Left lung (tissue), 14 donors: ENCODE measurements at places on chromosomes 1 and 21. TPM values are rescaled to one million over a fixed set of nuclear protein-coding genes. Genes with fewer than 3 reads are reported as not detected.
A peak's percentile ranks its signal among the peaks of the same experiment; 100 is the strongest.

The SAMD13 gene
- 1.1 TPM for total RNA-seq

The SLC35D1 gene
- total RNA-seq, result 10.9 TPM

The CA14 gene
- 0.44 TPM for total RNA-seq

The RABGAP1L gene
- total RNA-seq, result 53.0 TPM

GRCh38 chr1:75708910-75709309 lies 15.6 kb upstream of the ACADM start:
- no peak for DNase-seq
- H3K27me3 ChIP-seq, result no peaks in the 10 kb centered on the region
- H3K36me3 ChIP-seq, result no peaks in the 10 kb centered on the region
- H3K4me1 ChIP-seq, result no peaks in the 10 kb centered on the region
- H3K4me3 ChIP-seq, result no peak overlapping the region

- H3K4me3 ChIP-seq, result no peak overlapping the region
- no peaks in the 10 kb centered on the region for H3K27me3 ChIP-seq
- peaks cover 32% of the 10 kb centered on the region for H3K36me3 ChIP-seq
These were observed 43.2 kb downstream of the ZYG11B start for GRCh38 chr1:52769346-52770033.

DNA sequence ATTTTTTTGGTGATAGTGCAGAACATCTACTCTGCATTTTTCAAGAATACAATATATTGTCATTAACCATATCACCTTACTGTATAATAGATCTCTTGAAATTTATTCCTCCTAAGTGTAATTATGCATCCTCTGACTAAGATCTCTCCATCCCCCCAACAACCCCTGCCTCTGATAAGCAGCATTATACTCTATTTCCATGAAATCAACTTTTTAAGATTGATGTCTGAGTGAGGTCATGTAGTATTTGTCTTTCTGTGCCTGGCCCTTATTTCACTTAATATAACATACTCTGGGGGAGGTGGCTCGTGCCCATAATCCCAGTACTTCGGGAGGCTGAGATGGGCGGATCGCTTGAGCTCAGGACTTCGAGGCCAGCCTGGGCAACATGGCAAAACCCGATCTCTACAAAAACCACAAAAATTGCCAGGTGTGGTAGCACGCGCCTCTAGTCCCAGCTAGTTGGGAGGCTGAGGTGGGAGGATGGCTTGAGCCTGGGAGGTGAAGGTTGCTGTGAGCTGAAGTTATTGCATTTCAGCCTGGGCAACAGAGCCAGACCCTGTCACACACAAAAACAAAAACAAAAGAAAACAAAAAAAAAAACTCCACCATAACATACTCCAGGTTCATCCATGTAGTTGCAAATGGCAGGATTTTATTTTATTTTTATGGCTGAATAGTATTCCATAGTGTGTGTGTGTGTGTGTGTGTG lies 5.7 kb downstream of the ACOT11 start:
- no peaks in the 10 kb centered on the region for H3K4me1 ChIP-seq
- no peaks in the 10 kb centered on the region for H3K36me3 ChIP-seq
- no peaks in the 10 kb centered on the region for H3K27me3 ChIP-seq
- no peak overlapping the region for H3K4me3 ChIP-seq
- no peak overlapping the region for H3K27ac ChIP-seq

- H3K27me3 ChIP-seq, result no peaks in the 10 kb centered on the region
- peak; percentile 70 for DNase-seq
- peak overlapping the region; percentile 72 for H3K27ac ChIP-seq
- H3K4me3 ChIP-seq, result no peak overlapping the region
- peaks cover 22% of the 10 kb centered on the region for H3K4me1 ChIP-seq
These were observed 42.8 kb upstream of the ENAH start for GRCh38 chr1:225695578-225696337.

GRCh38 chr21:19609611-19610010 lies 1206.0 kb upstream of the TMPRSS15 start:
- H3K4me1 ChIP-seq, result no peaks in the 10 kb centered on the region
- H3K27ac ChIP-seq, result no peak overlapping the region
- no peaks in the 10 kb centered on the region for H3K36me3 ChIP-seq

- no peak overlapping the region for H3K4me3 ChIP-seq
- no peaks in the 10 kb centered on the region for H3K4me1 ChIP-seq
- DNase-seq, result no peak
- H3K36me3 ChIP-seq, result no peaks in the 10 kb centered on the region
- no peak overlapping the region for H3K27ac ChIP-seq
- H3K27me3 ChIP-seq, result peaks cover 7% of the 10 kb centered on the region
These were observed 842 bp upstream of the GCSAML start for GRCh38 chr1:247548092-247548491.

- no peak overlapping the region for H3K4me3 ChIP-seq
- H3K4me1 ChIP-seq, result no peaks in the 10 kb centered on the region
- no peak for DNase-seq
- H3K27ac ChIP-seq, result no peak overlapping the region
- H3K27me3 ChIP-seq, result no peaks in the 10 kb centered on the region
These were observed 820.9 kb upstream of the ADGRL4 start for GRCh38 chr1:79827446-79827845.

DNA sequence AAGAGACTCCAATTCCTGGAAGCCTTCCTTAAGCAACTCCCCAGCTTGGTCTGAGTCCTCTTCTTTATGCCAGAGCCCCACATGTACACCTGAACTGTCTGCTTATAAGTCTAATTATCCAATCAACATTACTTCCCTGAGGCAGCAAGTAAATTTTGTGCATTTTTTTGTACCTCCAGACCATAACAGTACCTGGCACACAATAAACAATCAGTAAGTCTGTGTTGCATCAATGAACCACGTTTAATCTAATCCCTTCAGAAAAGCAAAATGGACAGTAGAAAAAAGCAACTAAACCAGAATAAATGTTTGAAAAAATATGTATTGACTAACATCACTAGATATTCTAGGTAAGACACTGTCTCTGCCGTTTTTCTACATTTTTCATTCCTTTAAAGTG lies 20.5 kb downstream of the MRPL39 start:
- no peak overlapping the region for H3K27ac ChIP-seq
- H3K36me3 ChIP-seq, result peaks cover 53% of the 10 kb centered on the region
- no peak for DNase-seq
- no peaks in the 10 kb centered on the region for H3K4me1 ChIP-seq
- no peaks in the 10 kb centered on the region for H3K27me3 ChIP-seq

DNA sequence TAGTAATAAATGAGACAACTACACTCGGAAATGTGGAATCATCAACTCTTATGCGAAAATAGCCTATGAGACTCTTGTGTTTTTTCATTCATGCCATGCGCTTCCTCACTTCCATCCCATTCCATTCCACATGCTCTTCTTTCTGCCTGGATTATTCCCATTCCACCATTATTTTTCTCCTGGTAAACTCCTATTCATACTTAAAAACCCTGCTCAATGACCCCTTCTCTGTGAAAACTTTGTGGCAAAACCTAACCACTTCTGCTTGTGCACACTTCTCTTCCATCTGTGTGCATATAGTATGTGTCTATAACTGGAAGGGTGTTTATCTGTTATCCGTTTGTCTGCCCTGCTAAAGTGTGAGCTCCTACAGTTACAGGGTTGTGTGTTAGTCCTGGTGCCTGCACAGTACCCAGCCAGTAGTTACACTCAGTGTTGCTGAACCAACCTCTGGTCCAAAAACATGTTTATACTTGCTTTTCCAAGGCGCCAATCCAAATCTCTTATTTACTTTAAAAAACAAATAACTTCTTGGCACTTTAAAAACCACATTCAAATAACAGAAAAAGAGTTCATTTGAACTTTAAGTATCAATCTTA lies 10.7 kb downstream of the EPHX1 start:
- H3K27ac ChIP-seq, result no peak overlapping the region
- no peaks in the 10 kb centered on the region for H3K27me3 ChIP-seq
- no peak overlapping the region for H3K4me3 ChIP-seq
- DNase-seq, result no peak
- H3K36me3 ChIP-seq, result no peaks in the 10 kb centered on the region
- H3K4me1 ChIP-seq, result peaks cover 46% of the 10 kb centered on the region
